Kasumi-1 (cell line): ENCODE measurements at places on chromosomes 12 and 14.

DNA sequence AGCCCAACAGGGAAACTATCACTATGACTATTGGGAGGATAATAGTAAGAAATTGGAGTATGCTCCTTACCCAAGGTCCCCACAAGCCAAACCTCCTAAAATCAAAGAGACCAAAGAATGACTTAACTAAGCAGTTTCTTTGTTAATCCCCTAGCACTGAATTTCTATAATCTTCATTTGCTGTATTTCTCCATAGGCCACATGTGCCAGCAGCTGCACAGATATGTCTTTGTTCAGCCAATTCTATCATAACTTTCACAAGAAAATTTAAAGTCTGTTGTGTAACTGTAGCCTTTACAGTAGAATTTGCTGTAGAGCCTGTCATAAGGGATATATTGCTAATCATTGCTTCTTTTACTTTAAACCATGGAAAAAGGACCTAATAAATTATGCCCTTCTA lies 104.0 kb downstream of the RIN3 start:
- DNase-seq, result no peak

DNA sequence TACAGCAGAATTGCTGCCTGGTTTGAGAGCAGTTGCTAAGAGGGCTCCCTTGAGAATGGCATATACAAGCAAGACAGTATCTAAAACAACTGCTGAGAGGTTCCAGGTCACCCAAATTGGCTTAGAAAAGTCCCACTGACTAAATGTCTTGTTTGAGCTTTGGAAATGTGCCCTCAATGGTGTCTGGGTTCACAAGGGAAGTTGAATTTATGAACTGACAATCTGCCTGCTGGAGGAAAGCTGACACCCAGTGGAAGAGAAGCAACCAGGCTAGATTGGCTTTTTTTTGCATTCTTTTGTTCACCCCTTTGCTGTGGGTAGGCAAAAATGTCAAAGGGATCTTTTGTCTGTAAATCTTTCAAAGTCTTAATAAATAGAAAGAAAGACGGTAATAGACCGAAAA lies 44.6 kb upstream of the NPFF start:
- peak; percentile 17 for DNase-seq

GRCh38 chr12:86283620-86284019 lies 27.4 kb upstream of the MGAT4C start:
- DNase-seq, result no peak

DNA sequence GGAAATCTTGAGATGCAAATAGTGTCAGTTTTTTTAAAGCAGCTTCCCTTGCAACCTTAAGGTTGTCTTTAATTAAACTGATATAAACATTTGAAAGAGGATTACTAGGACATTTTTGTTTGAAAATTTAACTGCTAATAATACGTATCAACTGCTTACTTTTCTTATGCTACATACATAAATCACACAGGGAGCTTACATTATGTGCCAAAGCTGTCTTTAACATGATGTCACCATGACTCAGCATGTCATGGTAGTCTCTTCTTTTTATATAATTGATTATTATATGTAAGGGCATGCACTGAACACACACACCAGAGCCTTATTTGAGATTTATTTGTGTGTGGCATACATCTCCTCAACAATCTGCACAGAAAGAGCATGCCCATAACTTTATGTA lies 63.0 kb upstream of the PTHLH start:
- DNase-seq, result no peak
